ENCODE measurements at places on chromosomes 12 and 14.

DNA sequence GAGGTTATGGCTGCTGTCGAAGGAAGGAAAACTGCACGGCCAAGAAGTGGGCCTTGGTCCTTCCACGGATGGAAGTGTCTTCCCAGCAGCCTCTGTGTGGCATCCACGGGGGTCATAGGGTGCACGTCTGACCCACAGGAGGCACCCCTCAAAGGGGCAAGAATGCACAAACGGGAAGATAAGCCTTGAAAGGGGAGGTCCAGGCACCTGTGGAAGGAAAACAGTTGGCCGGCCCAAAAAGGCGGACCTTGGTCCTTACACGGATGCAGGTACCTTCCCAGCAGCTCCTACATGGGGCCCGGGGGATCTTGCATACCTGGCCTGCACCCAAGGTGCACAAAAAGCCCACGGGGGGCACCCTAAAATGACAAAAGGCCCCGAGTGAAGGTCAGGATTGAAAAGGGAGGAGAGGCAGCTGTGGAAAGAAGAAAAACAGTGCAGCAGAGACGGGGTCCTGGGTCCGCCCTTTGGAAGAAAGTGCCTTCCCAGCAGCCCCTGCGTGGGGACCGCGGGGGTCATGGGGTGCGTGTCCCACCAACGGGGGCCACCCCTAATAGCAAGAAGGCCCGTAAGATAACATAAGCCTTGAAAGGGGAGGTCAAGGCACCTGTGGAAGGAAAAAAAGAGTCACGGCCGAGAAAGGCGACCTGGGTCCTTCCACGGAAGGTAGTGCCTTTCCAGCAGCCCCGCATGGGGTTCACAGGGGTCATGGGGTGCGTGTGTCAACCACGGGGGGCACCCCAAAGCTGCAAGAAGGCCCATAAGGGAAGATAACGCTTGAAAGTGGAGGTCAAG, 276.1 kb downstream of the ALG10 start:
- DNase-seq: no peak

DNA sequence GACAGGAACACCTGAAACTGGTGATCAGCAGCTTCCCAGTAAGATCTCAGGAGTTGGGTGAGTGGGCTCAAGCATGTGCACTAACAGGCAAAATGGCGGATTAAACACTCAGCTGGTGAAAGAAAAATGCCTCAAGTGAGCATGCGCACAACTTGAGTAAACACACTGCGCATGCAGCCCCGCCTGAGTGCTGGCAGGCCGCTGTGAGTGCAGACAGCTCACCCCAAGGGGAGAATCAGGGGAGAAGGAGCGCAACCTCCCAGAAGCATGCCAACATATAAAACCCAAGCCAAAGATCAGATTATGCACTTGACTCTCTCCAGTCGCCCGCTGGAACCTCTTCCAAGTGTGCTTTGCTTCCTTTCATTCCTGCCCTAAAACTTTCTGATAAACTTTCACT, 125.8 kb downstream of the VRK1 start:
- no peak for DNase-seq

DNA sequence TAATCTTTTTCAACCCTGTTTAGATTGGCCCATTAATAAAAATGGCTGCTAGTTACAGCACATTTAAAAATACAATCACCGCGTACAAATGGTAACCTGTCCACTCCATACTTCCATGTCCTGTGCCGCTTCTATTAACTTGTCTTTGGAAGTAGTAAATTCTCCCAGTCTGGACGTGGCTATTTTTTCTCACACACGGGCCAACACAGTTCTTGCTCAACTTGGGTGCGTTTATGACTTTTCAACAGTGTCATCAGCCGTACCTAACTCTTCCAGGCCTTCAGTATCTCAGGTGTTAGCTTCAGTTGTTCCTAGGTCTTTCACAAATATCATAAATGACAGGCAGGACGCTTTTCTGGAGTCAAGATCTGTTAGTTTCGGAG, 475 bp upstream of the PCNX1 start:
- no peak for DNase-seq

- no peak for DNase-seq
Measured at GRCh38 chr12:10838461-10838860, 10.8 kb downstream of the PRR4 start.

GRCh38 chr12:82665142-82665923, 21.4 kb upstream of the TMTC2 start:
- no peak for DNase-seq

- DNase-seq: no peak
Measured at GRCh38 chr14:104076743-104077142, 8.8 kb upstream of the ASPG start.

DNA sequence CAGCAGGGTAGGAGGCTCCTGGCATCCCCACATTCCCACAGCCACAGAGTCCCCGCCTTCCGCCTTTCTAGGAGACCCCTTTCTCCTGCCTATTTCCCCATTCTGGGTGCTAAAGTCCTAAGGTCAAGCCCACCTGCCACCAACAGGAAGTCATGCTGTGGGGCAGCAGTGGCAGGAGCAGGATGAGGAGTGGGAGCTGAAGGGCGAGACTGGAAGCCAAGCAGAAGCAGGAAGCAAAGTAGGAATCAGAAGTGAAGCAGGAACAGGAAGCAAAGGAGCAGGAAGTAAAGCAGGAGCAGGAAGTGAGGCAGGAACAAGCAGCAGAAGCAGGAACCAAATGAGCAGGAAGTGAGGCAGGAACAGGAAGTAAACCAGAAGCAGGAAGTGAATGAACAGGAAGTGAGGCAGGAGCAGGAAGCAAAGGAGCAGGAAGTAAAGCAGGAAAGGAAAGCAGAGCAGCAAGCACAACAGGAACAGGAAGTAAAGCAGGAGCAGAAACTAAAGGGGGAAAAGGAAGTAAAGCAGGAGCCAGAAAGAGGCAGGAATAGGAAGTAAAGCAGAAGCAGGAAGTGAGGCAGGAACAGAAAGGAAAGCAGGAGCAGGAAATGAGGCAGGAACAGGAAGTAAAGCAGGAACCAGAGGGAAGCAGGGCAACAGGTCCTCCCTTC, 38.3 kb upstream of the RIMBP2 start:
- no peak for DNase-seq

- DNase-seq: no peak
Measured at GRCh38 chr12:8658346-8658745, 4.3 kb downstream of the MFAP5 start.

DNA sequence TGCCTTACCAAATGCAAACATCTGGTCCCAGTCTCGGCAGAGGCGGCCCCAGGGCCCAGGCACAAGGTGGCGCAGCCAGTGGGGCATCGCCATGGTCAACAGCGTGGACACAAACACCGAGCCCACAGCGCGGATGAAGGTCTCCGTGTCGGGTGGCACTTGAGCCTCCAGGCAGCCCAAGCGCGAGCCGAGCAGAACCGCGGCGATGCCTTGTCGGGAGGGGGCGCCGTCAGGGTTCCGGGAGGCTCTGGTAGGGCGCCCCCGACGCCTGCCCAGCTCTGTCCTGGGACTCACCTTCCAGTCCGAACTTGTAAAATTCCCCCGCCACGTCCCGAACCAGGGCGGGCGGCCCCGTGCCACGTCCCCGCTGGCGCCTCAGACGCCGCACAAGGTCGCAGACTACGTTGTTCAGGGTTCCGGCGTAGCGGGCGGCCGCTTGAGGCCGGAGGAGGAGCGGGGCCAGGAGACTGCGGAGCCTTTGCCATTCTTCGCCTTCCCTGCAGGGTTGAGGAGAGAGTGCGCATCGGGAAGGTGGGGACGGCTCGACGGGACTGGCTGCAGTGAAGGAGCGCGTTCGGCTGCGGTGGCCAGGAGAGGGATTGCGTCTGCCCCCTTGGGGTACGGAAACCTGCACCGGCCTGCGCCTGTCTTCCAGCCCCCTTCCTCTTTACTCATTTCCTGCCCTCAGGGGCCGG, 1.7 kb downstream of the CYP27B1 start:
- DNase-seq: peak; percentile 65

DNA sequence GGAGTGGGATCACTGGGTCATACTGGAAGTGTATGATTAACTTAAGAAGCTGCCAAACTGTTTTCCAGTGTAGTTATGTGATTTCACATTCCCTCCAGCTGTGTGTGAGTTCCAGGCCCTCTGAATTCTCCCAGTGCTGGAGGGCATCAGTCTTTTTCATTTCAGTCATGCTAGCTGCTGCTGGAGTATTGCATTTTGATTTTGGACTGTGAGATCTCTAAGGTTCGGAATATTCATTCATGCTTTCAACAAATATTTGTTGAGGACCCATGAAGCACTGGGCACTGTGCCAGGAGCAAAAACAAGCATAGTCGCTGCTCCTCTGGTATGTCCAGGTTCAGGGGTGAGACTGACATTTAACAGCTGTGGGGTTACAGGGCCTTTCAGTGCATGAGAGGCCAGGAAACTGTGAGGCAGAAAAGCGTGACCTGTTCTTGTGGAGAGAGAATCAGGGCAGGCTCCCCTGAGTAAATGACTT, 133.2 kb downstream of the SCARB1 start:
- DNase-seq: no peak

DNA sequence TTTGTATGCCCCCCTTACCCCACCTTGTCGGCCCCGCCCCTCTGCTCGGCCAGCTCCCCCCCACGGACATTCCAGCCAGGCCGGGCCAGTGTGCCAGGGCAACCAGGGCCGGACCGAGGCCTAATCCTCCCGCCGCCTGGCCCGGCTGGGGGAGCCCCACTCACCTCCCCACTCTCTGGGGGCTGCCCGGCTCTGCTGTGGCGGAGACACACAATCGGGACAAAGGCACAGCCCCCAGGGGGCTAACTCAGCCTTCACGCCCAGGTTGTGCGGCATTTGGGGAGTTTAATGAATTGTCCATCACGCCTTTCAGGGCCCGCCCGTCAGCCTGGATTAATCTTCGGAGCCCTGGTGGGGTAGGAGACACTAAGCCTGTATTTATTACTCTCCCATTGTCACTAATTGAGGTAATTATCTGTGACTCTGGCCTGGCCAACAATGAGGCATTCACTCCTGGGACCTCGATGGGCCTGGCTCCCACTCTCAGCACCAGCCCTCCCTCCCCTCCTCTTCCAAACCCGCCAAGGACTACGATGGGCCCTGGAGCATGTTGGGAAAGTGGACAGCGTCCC, 8.7 kb downstream of the WNT1 start:
- DNase-seq: no peak

- DNase-seq: peak; percentile 61
Measured at GRCh38 chr14:66508846-66509621, 1.1 kb downstream of the GPHN start.

GRCh38 chr12:85632390-85632789, 203.8 kb downstream of the RASSF9 start:
- DNase-seq: no peak

GRCh38 chr12:7150356-7150755, 20.2 kb downstream of the CLSTN3 start:
- DNase-seq: no peak

- DNase-seq: no peak
Measured at GRCh38 chr12:130288206-130288605, 49.5 kb upstream of the PIWIL1 start.

DNA sequence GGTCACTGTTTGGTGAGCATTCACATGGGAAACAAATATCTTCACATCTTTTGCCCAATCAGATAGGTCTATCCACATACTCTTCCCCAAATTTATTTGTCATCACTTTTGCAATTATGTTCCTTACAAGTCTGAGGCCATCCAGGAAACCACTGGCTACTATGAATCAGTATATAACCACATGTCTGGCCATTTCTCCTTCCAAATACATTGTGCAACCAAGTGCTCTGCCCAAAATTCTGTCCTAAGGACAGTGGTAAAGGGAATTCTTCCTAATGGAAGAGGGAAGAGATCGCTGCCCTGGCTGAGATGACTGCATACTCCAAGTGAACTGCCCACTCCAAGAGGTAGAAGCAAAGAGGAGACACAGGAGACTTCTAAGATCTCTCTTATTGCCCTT, 148.9 kb upstream of the MAX start:
- peak; percentile 36 for DNase-seq

DNA sequence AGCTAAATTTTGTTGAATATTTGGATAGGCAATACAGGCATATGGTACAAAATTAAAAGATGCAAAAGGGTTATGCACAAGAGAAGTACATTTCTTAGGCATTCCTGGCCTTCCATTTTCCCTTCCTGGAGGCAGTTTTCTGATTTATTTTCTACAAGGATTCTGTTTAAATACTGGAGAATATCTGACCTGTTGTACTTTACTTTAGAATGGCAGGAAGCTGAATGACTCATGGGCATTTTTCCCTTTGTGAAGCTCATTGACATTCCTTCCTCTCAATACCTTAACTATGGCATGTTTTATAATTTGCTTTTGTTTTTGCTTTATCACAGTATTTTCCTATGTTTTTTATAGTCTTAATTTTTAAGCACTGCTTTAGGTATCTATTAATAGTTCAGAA, 62.7 kb downstream of the RCOR1 start:
- DNase-seq: no peak

DNA sequence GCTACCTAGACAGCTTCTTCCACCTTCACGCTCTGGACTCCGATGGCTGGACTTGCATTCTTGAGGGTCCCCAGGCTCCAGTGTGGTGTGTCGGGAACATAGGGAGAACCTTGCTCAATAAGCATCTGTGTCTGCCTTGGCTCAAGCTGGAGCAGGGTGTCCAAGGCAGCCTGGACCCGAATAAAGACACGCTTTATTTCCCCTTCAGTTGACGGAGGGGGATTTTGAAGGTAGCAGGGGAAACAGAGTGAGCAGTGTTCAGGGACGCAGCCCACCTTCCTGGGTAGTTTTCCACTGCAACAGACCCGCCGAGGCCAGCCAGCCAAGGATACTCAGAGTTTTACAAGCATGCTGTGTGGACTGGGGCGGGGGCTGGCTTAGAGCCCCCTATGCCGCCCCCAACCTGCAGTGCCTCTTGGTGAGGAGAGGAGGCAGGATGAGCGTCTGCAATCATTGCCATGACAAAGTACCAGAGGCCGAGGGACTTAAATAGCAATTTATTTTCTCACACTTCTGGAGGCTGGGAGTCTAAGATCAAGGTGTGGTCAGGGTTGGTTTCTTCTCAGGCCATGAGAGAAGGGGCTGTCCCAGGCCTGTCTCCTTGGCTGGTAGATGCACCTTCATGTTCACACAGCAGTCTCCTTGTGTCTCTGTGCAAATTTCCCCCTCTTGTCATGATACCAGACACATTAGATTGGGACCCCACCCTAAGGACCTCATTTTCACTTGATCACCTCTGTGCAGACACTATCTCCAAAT, 201.2 kb downstream of the CHST11 start:
- no peak for DNase-seq

DNA sequence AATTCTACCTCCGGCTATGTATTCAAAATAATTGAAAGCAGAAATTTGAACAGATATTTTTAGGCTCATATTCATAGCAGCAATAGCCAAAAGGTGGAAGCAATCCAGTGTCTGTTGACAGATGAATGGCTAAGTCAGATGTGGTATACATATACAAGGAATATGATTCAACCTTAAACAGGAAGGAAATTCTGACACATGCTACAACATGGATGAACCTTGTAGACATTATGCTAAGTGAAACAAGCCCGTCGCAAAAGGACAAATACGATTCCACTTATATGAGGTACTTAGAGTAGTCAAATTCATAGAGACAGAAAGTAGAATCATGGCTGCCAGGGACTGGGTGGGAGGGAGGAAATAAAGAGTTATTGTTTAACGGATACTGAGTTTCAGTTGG, 331.6 kb downstream of the PCNX1 start:
- DNase-seq: no peak

- DNase-seq: no peak
Measured at GRCh38 chr12:64968989-64969819, 144.8 kb downstream of the TBC1D30 start.

- DNase-seq: no peak
Measured at GRCh38 chr14:59926534-59926933, 6.6 kb downstream of the LRRC9 start.

- DNase-seq: no peak
Measured at GRCh38 chr12:124610021-124610612, 42.7 kb upstream of the NCOR2 start.

- DNase-seq: peak; percentile 6
Measured at GRCh38 chr14:44898551-44898950, 63.2 kb downstream of the KLHL28 start.
